Ureter (tissue), 1 donor: ENCODE measurements at places on chromosomes 12 and 14. TPM values are rescaled to one million over a fixed set of nuclear protein-coding genes. Genes with fewer than 3 reads are reported as not detected.

The TMEM119 gene
- total RNA-seq: 15.9 TPM

The ANO4 gene
- 4.1 TPM for total RNA-seq

The SOAT2 gene
- 0.18 TPM for total RNA-seq

The MIP gene
- not detected for total RNA-seq

The TMEM30B gene
- total RNA-seq: 34.0 TPM

The RNASE3 gene
- not detected for total RNA-seq

The DPY19L2 gene
- 28.9 TPM for total RNA-seq

GRCh38 chr12:105721051-105721825 lies 390.7 kb downstream of the C12orf75 start:
- DNase-seq: no peak

- no peak for DNase-seq
These were observed 78.1 kb upstream of the TBX5 start for GRCh38 chr12:114483996-114484395.

DNA sequence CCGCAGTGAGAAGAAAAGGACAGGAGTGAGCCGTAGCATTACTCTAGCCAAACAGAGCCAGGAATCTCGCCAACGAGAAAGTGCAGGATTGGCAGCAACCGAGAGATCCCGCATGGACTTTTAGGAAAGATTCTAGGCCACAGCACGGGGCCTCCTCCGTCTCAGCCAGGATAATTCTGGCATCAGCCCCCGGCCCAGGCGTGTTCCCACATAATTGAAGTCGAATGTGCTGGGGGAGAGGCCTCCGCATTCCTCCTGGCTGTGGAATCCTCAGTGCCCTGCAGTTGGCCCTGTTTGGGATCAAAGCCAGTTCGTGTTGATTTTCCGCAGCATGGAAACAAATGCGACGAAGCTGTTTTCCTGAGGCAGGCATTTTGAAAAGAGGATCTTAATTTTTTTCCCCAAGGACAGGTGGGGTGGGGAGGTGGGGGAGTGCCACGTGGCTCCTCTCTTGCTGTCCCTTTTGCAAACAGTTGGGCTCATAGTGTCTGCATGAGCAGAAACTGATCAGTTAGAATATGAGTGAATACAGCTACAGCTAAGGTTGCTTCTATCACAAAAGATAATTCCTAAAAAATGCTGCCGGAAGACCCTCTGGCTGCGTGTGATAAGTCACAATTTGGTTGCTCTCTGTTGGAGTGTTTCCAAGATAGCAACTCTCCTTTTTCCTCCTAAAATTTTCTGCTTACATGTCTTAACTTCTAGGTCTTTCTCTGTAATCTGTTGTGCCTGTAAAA lies 37.3 kb upstream of the ATXN2 start:
- peak; percentile 70 for DNase-seq

DNA sequence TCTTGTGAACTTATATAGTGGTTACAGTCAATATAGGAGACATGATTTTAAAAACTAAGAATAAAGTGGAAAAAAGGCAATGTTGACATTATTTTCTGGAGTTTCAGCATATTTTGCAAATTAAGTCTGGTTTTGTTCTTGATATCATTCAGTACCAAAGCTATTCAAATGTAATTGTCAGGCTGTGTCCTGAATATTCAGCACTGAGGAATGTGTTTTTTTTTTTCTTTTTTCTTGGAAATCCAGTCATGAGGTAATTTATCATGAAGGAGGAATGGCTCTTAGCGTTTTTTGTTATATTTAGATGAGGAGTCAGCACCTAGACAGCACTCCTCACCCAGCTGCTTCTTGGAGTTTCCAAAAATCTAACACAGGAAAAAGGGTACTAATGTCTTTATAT lies 225.5 kb downstream of the CCDC91 start:
- DNase-seq: no peak

DNA sequence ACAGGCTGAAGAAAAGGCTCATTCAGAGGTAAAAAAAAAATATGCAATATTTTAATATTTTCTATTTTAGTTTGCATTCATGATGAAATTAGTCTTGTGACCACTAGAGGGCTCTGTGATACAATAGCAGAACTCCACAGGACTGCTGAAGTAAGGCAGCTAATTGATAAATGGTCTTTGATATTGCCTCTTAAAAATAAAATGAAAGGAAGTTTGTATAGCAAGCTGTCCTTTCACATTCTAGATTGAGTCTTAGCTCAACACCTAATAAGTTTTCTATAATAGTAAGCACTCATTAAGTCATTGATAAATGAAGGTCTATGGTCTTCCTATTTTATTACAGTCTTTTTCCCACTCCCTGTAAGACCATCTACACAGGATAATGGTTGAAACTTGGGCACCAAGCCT lies 315.7 kb downstream of the NAV3 start:
- DNase-seq: no peak

DNA sequence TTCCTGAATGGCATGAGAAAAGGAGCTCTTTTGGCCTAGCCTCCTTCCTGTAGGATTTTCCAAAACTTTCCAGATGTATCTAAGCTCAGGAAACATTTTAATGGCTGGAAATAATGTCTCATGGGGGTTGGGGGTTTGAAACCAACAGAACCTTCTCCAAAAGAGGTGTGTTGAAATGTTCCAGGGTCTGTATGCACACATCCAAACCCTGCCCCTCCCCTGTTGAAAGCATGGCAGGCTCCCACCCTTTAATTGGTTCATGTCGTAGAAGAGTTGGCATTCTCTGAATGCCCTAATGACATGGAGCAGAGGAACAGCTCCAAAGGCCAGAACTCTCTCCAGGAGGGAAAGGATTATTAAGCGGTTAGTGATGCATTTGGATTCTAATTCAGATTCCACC lies 353.2 kb downstream of the ZFP36L1 start:
- no peak for DNase-seq

DNA sequence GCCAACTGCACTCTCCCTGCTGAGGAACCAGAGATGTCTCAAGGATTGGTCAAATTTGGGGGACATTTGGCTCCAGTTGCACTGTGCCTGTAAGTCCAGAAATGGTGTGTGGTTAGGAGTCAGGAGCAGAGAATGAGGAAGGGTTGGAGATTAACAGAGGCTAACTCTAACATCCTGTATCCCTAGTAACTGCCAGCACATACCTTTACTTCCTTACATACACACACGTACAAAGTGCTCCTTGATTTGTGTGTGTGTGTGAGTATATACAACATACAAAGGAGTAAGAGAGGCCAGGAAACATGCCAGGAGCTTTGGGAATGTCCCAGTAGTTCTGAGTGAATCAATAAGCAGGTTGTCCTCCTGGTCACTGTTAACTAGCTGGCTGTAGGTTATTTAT lies 39.8 kb upstream of the NRXN3 start:
- DNase-seq: no peak

GRCh38 chr12:43812926-43813325 lies 6.8 kb upstream of the TWF1 start:
- no peak for DNase-seq

- no peak for DNase-seq
These were observed 223.8 kb downstream of the EFCAB11 start for GRCh38 chr14:89730687-89731086.

DNA sequence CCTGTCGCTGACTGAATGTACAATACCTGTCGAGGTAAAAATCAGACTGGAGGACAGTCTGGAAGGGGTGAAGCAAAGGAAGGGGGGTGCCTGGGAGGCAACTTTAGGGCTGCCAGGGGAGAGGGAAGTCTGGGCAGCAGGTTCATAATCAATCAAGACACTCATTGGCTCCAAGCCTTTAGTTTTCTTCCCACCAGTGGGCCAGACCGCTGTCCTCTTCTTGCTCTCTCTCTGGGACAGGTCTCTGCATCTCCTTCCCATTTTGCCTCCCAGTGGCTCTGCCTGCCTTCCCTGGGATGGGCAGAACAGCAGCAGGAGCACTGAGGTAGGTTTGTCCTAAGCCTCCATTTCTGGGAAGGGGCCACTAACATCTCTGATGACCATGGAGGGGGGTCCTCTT lies 206.5 kb downstream of the TTC8 start:
- no peak for DNase-seq

DNA sequence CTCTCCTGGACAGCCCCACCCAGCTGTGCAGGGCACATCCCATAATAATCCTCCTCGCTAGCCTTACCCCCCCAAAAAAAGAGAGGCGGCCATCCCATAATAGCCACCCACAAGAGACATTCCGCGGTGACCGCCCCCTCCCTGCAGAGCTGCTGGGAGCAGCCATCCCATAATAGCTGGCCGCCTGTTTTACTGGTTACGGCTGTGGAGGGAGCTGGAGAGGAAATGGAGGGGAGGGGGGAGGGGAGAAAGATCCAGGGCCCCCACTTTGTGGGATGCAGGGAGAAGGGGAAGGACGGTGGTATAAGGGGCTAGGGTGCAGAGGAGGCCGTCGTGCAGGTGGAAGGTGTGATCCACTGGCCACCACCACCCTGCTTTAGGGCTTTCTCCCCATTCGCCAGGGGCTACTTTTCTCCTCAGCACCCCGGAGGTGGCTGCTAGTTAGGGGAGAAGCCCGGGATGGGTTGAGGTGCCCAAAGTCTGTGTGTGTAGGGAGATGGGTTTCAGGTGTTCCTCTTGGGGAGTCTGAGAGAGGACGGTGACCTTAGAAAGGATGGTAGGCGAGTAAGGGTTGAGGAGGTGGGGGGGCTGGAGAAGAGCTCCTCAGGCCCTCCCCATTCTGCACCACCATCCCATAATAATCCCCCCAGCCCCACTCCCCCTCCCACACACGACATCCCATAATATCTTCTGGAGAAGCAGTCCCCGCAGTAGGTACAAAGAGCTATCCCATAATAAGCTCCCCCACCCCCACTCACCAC lies 6.0 kb upstream of the CHD4 start:
- DNase-seq: peak; percentile 88

DNA sequence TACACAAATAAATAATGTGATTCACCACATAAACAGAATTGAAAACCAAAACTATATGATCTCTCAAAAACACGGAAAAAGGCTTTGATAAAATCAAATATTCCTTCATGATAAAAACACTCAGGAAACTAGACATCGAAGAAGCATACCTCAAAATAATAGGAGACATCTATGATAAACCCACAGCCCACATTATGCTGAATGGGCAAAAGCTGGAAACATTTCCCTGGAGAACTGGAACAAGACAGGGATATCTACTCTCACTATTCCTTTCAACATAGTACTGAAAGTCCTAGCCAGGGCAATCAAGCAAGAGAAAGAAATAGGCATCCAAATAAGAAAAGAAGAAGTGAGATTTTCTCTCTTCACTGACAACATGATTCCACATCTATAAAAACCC lies 371.5 kb upstream of the ATXN7L3B start:
- DNase-seq: no peak

GRCh38 chr14:76940021-76940760 lies 88.3 kb downstream of the IRF2BPL start:
- no peak for DNase-seq

- no peak for DNase-seq
These were observed 8.3 kb downstream of the DIO2 start for GRCh38 chr14:80202888-80203562.

GRCh38 chr14:29255692-29256091 lies 489.1 kb downstream of the FOXG1 start:
- DNase-seq: no peak

DNA sequence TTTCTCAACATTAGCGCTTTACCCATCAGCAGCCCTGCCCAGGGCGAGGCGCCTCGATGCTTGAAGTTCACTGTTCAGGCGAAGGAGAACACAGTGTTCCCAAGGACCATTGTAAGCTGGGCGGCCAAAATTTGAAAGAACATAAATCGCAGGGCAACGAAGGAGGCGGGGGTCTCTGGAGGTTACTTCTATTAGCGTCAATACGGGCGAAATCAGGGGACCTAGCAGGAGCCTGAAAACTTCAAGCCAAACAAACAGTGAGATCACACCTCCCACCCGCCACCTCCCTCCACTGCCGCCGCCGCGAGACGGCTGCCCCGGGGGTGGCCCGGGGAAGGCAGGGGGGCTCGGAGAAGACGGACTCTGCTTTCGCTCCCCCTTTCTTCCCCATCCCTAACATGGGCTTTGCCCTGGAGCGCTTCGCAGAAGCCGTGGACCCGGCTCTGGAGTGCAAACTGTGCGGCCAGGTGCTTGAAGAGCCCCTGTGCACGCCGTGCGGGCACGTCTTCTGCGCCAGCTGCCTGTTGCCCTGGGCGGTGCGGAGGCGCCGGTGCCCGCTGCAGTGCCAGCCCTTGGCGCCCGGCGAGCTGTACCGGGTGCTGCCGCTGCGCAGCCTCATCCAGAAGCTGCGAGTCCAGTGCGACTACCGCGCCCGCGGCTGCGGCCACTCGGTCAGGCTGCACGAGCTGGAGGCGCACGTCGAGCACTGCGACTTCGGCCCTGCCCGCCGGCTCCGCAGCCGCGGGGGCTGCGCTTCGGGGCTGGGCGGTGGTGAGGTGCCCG lies at the start of gene PDZRN4:
TSS of gene PDZRN4 (plus strand) at position 263 of the 783 bp plus-strand sequence.
- no peak for DNase-seq

GRCh38 chr12:55658635-55659391 lies 22.1 kb downstream of the OR10P1 start:
- no peak for DNase-seq

DNA sequence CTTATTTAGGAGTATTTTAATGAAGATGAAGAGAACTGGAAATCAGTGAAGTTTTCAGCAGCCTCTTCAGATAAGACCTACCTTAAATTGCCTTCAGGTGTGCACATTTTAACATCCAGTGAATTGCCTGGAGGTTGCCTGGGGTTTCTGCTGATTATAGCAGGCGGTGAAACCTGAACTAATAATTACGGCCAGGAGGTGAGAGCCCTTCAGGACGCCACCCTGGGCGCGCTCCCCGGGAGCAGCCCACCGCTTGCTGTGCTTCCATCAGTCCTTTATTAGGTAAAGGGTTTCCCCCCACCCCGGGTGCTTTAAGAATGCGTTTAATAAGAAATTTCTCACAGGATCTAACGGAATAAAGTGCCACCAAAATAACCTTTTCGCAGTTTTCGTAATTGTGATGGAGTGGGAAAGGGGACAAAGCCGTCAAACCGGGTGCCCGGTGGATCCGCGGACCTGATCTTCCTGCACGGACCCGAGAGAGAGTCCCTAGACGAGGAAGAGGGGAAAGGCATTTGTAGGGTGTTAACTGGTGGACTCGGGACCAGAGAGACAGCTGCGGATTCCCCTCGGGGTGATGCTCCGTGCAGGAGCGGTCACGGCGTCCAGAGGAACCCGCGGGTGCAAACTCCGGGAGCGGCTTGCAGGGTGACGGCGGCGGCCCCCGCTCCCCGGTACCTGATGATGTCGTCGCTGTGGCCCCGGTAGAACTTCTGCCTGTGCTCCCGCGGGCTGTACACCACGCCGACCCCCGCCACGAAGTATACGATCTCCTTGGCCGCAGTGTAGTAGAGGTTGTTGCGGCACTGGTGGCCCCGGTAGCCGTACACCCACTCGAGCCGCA lies 902 bp downstream of the EML5 start:
- no peak for DNase-seq

- no peak for DNase-seq
These were observed 31.7 kb downstream of the TDG start for GRCh38 chr12:103997286-103997900.

DNA sequence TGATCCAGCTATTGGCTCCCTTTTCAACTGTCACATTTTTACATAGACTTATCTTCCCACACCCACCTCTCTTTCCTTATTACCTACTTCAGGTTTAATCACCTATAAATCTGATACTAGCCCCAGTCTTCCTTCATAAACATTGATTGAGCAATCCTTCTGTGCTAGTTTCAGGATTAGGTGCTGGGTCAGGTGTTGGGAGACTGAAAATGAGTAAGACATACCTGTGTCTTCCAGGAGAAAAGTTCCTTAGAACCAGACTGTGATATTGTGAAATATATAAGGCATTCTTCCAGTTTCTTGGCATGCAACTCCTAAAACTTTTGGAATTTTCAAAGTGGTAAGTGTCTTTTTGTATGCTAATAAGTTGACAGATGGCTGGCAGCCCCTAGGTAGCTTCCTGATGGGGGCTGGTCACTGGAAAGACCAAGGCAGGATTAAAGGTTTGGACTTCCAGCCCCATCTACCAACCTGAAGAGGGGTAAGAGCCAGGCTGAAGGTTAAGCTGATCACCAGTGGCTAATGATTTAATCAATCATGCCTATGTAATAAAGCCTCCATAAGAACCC lies 4.6 kb downstream of the ANO6 start:
- DNase-seq: no peak
